Activated CD4-positive, alpha-beta T cell treated with anti-CD3 and anti-CD28 coated beads for 4 hours (primary cell): ENCODE measurements at places on chromosomes 5 and 9.

DNA sequence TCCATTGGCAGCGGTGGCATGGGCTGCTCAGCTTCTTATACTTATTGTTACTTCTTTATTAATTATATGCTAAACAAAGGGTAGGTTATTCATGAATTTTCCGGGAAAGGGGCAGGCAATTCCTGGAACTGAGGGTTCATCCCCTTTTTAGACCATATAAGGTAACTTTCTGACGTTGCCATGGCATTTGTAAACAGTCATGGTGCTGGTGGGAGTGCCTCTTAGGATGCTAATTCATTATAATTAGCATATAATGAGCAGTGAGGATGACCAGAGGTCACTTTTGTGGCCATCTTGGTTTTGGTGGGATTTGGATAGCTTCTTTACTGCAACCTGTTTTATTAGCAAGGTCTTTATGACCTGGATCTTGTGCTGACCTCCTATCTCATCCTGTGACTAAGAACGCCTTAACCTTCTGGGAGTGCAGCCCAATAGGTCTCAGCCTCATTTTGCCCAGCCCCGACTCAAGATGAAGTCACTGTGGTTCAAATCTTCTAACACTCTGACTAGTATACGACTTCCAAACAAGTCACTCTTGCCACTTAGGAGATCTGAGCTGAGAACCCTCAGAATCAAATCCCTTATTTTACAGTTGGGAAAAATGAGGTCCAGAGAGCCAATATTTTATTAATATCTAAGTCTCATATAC lies 237.5 kb downstream of the TRIM32 start:
- no peak for DNase-seq

- no peak for DNase-seq
These were observed 14.9 kb upstream of the NDUFB6 start for GRCh38 chr9:32587901-32588300.

DNA sequence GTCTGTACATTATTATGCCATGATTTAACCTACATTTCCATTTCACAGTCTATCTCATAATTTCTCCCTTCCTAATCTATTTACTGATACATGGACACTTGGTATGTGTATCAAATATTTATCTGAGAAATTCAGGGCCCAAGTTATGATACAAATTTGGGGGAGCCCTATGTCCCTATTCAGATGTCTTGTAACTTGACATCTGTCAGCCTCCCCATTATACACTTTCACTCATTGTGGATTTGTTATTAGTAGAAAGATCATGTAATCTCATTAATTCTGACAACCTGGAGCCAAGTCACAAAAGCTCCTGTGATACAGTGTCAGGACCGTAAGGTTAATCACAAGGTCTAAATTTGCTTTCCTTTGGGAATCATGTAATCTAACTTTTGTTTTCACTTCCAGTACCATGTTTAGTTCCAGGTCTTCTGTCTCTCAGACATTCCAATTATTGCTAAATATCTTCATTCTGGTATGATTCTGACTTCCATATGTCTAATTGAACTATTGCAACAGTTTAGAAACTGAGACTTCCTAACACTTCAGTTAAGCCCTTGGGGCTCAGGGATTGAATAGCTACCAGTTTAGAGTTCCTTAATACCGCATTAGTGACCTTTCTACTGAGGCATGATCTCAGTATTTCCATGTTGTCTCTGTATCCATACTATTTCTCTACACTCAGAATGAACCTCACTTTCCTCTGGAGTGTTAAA lies 182.9 kb upstream of the NUDT12 start:
- DNase-seq: no peak

DNA sequence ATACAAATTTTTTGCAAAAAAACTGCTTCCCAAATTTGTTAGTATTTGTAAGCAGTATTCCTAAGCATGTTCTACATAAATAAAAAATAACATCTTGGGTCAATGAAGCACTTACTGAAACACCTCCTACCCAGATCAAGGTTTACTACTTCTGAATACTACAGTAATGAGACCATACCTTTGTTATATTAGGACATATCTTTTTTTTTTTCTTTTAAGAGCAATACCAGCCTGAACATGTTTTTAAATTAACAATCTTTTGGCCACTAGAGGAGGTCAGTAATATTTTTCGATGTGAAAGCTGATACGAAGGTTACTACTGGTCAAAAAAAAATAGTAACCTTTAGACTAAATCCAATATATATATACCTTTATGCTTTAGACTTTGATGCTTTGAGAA lies 72.7 kb downstream of the CERT1 start:
- no peak for DNase-seq

DNA sequence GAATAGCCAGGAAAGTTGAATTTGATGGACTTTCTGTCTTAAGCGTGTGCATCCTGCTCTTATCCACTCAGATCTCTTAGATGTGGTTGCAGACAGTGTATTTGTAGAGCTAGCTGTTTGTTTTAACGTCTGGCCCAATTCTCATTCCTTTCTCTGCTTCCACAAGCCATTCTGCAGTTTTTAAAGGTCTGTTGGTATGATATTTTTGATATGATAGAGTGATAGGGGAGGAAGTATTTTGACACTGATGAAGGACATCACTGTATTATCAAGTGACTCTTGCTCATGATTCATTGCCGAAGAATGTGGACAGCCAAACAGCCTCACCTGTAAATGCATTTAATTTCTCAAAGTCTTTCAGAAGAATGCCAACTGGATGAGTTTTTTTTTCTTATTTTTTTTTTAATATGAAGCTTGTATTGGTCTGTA lies 4.5 kb downstream of the TJP2 start:
- no peak for DNase-seq

DNA sequence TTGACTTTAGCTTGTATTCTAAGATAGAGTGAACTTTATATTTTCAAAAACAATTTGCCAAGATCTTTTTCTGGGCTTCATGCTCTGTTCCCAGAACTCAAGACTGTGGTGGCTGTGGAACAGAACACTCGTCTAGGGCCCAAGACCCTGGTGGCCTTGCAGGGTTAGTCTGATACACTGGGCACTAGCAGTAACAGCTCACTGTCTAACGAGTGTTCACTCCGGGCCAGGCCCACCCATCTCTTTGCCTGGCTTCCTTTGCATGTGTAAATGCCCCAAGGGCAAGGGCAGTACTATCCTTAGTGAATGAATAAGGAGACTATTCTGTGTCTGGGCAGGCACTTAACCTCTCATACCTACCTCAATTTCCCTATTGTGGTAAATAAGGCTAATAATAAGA lies 47.4 kb downstream of the PHF2 start:
- no peak for DNase-seq

GRCh38 chr9:126149661-126150060 lies 177.0 kb upstream of the MVB12B start:
- no peak for DNase-seq

GRCh38 chr5:97628807-97629206 lies 445.8 kb upstream of the RIOK2 start:
- no peak for DNase-seq

DNA sequence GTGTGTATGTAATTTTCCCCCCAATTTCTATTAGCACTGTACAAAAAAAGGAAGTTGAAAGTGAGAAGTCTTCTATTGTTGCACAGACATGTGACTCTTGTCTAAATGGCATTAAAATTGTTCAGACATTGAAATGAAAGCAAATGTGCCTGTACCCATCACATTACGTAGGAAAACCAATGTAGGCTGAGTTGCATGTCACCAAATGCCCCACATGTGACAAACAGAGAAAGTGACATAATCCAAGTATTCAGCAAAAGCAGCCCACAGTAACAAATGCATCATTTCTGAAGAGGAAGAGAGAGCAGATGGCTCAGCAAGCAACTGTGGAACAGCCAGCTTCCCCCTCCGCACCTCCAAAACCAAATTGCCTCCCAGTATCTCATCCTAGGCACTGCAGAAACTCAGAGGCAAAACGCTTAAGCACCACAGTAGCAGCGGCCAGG lies 161.5 kb upstream of the NR4A3 start:
- DNase-seq: no peak

- DNase-seq: no peak
These were observed 176.6 kb upstream of the SH3GL2 start for GRCh38 chr9:17402309-17402708.

GRCh38 chr5:15285901-15286583 lies 213.9 kb upstream of the FBXL7 start:
- DNase-seq: no peak

- no peak for DNase-seq
These were observed 117.4 kb upstream of the RORB start for GRCh38 chr9:74379718-74380117.

GRCh38 chr9:98365227-98365669 lies 109.8 kb upstream of the TBC1D2 start:
- no peak for DNase-seq
